ENCODE measurements at places on chromosomes 13 and 19. TPM values are rescaled to one million over a fixed set of nuclear protein-coding genes. Genes with fewer than 3 reads are reported as not detected.

DNA sequence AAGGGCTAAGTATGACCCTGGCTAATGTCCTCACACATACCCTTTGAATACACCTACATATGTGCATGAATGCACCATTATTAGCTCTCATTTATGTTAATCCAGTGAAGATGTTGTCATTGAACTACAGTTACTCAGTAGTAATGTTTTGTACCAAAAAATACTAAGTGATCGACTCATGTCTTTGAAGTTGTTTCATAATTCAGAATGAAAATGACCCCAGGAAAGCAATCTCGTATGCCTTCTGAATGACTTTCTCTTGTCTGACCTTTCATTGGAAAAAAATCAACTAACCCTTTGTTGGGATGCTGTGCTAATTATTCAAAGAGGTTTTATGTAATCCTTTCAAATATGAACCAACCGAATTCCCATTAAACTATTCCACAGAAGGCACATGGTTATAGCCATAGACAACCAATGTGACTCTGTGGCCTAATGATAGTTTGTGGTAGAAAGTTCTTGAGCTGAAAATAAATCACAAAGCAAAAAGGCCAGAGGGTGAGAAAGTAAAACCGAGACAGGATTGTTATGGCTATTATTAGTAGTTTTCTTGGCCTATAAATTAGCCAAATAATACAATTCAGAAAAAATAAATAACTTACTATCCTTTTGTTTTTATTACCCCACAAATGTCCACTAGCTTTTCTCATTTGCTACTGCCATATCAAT lies 86.8 kb upstream of the STARD13 start:
- no peak for DNase-seq

The SLITRK5 gene
- total RNA-seq, result 0.17 TPM

- DNase-seq, result no peak
Observed at GRCh38 chr19:48392860-48393558, 459 bp upstream of the GRIN2D start.

DNA sequence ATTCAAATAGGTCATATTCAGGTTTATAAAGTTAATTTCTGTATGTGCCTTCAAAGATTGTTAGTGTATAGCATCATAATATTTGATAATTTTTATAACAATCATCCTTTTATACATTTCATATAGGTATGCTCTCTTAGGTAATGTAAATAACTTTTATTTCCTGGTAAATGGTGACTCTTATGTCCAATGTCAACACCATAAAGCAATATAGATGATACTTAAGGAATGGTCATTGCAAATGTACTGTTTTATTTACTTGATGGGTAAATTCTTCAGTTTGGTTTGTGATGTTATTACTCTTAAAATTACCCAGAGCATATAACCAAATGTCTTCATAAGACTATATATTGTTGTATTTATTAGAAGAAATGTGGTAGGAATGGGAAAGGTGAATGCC lies 928.7 kb downstream of the PCDH9 start:
- no peak for DNase-seq

The IGFL1 gene
- 0.71 TPM for total RNA-seq

The PLK5 gene
- total RNA-seq, result not detected

The FCAR gene
- total RNA-seq, result not detected

The GGN gene
- 0.42 TPM for total RNA-seq

DNA sequence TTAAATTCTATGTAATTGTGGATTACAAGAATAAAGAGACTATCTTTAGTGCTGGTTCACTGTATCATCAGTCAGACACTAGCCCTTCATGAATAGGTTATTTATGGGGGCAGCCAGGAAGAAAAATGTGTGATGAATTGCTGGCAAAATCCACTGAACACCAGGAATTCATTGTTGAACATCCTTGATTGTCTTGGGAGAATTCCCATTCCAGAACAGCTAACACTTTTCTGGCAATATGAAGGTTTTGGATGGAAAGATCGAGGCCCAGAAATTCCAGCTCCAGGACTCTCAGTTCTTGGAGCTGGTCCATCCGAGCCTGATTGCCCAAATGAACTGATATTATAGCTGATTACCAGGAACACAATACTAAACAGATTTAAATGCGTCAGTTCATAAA lies 11.5 kb upstream of the SPART start:
- DNase-seq, result no peak

- no peak for DNase-seq
Observed at GRCh38 chr13:107563099-107563925, 652.0 kb downstream of the LIG4 start.

DNA sequence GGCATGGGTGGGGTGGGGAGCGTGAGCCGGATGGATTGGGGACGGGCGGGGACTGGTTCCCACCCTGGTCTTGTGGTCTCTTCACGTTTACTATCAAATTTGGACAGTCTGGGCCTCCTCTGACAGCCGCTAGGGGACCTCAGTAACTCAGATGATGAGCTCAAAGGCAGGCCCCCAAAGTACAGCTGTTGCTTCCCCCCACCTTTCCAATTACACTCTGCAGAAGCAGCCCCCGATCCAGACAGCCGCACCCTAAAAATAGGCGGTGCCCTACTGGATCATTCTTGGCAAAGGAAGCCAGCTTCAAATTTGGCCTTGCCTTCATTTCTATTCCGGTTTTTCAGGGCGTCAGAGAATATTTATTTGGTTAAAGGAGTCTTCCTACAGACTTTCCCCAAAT lies 1.9 kb upstream of the FOXO1 start:
- DNase-seq, result no peak

DNA sequence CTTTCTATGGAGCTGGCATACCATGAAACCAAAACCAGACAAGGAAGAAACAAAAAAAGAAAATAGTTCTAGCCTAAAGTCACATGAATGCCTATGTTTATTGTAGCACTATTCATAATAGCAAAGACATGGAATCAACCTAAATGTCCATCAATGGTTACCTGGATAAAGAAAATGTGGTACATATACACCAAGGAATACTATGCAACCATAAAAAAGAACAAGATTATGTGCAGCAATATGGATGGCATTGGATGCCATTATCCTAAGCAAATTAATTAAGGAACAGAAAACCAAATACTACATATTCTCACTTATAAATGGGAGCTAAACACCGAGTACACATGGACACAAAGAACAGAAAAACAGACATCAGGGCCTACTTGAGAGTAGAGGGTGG lies 10.5 kb downstream of the ZNF780A start:
- no peak for DNase-seq

GRCh38 chr13:46320821-46321220 lies 66.2 kb downstream of the RUBCNL start:
- DNase-seq, result no peak

DNA sequence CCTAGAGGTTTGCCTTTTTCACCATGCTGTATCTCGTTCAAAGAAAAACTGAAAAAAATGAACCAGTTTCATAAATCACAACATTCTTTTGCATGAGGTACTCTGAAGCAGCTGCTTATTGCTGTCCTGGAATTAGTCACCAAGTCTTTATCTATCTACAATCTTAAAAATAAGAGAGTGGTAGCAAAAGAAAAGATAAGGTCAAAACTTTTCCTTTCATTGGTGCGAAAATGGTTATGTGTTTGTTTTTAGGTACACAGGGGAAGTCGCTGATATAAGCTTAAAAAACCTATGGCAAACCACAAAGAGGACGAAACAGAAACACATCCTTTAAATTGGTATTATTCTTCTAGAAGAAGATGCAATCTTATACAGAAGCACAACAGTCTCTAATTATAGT lies 20.7 kb downstream of the OBI1 start:
- no peak for DNase-seq

The KLHL1 gene
- not detected for total RNA-seq

- DNase-seq, result no peak
Observed at GRCh38 chr13:98405690-98406344, 171.1 kb downstream of the STK24 start.

GRCh38 chr19:51242881-51243630 lies 7.8 kb upstream of the SIGLECL1 start:
- DNase-seq, result peak; percentile 23

DNA sequence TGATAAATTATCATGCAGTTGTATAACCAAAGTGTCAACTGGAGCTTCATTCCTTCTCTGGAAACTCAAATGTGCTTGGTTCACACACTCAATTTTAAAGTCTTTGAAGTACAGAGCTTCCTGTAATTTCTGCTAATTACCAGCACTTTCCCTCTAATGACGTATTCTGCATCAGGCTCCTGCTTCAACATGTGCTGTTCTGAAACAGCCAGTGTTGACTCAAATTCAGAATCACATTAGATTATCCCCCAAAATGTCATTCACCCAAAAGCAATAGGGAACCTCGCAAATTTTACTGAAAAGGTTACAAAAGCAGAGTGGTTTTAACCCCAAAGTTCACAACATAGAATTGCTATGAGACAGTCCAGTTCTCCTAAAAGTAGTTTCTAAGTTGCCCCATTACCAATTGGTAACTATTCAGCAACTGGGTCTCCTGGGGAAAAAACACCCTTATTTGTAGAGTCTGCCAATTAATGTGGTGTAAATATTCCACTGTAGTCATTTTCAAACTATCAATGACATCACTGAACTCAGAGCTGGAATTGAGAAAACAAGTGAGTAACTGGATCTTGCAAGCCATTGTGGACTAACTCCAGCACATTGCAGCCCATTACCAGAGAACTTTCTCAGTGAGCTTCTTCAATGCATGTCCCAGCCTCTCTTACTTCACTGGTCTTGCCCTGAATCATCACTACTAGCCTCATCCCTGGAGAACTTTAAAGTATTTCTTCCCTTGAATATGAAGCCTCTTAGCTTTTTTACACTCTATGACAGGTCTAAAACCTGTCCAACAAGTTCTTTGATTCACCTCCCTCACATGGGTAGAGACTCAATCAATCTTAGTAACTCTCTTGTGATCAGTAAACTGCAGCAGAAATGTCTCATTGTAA lies 955.4 kb downstream of the EFNB2 start:
- peak; percentile 84 for DNase-seq

DNA sequence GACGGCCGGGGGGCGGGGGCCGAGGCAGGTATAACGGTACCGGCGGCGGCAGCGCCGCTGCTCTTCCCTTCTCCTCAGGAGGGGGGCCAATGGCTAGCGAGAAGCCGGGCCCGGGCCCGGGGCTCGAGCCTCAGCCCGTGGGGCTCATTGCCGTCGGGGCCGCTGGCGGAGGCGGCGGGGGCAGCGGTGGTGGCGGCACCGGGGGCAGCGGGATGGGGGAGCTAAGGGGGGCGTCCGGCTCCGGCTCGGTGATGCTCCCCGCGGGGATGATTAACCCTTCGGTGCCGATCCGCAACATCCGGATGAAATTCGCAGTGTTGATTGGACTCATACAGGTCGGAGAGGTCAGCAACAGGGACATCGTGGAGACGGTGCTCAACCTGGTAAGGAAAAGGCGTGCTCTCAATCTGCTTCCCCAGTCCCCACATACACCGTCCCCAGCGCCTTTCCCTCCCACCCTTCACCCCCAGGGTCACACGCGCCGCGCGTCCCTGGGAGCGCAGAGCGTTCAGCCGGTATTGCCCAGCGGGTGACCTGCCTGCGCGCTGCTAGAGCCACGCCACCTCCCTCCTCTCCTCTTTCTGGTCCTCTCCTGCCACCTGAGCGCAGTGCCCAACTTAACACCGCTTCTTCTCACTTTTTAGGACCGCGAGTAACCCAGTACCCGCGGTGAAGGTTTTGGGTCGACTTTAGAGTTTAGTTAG lies 814 bp downstream of the NBEA start:
- no peak for DNase-seq

The KCNRG gene
- 0.49 TPM for total RNA-seq

- DNase-seq, result no peak
Observed at GRCh38 chr19:2484178-2484937, 8.4 kb downstream of the GADD45B start.

DNA sequence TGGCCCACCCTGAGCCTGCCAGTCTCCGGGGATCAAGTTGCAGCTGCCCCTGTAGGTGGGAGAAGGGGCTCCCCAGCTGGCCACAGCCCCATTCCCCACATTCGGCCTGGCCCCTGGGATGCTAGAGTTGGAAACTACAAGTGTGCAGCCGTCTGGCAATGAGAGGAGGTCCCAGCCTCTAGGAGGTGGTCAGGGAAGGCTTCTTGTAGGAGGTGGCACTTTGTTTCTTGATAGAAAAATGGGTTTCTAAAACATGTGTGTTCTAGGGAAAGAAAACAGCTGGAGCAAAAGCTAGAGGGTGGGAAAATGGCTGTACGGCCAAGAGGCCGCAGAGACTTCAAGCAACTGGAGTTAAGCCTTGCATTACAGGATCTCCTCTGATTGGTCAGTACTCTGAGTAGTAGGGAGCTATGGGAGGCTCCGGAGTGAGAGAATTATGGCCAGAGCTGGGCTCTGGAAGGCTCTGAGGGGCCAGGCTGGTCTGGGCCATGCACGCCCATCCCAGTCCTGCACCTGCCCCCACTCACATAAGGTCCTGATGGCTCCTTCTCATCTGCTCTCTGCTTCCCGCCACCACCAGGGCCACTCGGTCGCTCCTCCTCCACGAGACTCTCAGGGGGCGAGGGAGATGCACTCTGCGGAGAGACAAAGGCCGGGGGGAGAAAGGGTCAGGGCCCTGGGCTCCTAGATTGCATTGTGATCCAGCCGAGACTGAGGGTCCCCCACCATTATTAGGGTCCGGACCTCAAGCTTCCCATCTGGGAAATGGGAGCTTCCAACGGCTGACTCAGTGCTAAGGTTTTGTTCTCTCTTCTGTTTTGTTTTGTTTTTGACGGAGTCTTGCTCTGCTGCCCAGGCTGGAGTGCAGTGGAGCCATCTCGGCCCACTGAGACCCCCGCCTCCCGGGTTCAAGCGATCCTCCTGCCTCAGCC lies 13.7 kb downstream of the TLE2 start:
- DNase-seq, result no peak

DNA sequence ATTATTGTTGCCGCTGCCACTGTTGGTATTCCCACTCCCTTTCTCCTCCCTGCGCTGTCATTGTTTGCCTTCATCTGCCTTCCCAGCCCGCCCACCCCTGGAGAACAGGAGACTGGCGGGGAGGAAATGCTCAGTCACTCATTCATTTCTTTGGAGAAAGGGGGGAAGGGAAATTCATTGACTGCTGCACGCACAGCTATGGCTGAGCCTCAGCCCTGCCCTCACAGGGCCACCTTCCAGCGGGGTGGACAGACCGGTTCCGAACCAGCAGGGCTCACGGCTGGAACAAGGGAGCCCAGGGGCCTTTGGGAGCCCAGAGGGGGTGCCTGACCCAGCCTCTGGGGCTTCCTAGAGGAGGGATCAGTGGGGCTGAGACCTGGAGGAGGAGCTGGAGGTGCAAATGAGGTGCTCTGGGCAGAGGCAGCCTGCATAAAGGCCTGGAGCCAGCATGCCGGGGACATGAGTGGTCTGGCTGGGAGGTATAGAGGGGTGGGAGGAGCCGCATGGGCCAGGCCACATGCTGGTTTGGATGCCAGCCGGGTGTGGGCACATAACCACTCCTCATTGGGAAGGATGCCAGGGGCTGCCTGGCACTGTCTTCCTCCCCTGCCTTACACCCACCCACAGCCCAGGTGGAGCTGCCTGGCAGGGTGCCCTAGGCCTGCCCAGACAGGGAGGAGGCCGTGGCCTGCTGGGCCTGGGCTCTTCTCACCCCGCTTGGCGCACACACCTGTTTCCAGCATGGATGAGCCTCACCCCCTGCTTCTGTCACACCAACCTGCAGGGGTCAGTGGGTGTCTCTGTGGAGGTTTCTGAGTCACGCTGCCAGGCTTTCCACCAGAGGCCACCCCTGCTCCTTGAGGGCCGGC lies 26.8 kb downstream of the PPP5C start:
- peak; percentile 96 for DNase-seq
